ENCODE measurements at places on chromosomes 11 and 22.

- DNase-seq, result no peak
These were observed at the start of gene APOA1 for GRCh38 chr11:116837231-116838091. Gene APOA1, minus strand, starts transcription at chr11:116837622. Its CDS starts 235 bp downstream, at chr11:116837387.

DNA sequence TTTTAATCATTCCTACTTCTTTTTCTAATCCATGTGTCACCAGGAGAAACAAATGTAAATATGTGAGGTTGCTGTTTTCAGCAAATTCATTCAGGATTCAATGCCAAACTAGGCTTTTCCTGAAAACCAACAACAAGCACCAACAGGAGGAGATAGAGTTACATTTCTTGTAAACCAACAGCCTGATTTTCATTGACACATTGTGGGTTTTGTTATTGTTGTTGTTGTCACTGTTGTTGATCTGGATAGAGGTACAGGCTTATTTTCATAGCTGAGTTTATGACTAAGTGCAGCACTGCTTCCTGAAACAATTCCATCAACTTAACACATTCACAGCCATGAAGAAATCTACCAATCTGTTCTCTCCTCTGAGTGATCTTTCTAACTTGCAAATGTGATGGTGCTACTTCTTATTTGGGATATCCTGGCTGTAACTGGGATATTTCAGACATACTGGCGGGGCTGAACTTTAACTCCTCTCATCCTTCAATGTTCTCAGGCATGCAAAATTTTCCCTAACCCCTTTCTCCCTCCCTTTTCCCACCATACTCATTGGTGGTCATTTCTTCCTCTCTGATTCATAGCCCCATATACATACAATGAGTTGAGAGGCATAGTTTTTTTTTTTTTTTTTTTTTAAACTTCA, 65.5 kb downstream of the ME3 start:
- no peak for DNase-seq

DNA sequence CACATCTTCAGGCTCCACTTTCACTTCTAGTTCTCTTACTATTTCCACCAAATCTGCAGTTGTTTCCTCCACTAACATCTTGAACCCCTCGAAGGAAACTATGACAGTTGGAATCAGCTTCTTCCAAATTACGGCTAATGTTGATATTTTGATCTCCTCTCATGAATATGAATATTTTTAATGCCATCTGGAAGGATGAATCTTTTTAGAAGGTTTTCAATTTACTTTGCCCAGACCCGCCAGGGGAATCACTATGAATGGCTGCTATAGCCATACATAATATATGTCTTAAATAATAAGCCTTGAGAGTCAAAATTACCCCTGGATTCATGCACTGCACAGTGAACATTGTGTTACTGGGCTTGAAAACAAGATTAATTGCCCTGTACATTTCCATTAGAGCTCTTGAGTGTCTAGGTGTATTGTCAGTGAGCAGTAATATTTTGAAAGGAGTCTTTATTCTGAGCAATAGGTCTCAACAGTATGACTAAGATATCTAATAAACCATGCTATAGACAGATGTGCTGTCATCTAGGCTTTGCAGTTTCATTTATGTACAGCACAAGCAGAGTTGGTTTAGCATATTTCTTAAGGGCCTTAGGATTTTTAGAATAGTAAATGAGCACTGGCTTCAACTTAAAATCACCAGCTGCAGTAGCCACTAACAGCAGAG, 48.3 kb upstream of the LRRC55 start:
- DNase-seq, result no peak

DNA sequence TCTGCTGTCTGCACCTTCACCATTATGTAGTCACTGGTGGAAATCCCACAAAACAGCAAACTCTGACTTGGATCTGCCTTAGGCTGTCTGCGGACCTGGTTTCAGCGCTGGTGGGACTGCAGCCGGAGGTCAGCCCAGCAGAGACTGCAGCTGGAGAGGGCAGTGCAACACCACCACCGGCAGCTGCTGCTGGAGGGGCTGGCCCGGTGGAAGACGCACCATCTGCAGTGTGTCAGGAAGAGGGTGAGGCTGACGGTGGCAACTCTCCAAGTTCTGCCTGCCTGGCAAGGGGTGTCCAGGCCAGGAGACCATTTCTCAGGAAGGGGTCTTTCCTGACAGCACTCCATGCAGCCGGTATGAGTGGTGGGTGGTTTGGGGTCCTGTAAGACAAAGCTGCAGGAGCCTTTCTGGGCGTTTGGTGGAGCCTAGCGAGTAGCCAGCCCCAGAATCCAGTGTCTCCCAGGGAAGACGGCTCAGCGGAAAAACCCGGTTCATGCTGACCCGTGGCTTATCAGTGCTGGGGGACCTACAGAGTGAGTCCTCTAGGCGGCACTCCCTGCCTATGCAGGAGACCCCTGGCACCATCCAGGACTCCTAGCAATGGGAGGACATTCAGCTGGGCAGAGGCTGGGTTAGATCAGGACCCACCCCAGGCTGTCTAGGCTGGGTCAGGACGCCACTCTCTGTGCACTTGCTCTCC, 50.8 kb downstream of the PISD start:
- no peak for DNase-seq

GRCh38 chr11:115363426-115363825, 140.8 kb downstream of the CADM1 start:
- DNase-seq, result no peak

GRCh38 chr22:30044881-30045493, 35.3 kb upstream of the HORMAD2 start:
- no peak for DNase-seq

DNA sequence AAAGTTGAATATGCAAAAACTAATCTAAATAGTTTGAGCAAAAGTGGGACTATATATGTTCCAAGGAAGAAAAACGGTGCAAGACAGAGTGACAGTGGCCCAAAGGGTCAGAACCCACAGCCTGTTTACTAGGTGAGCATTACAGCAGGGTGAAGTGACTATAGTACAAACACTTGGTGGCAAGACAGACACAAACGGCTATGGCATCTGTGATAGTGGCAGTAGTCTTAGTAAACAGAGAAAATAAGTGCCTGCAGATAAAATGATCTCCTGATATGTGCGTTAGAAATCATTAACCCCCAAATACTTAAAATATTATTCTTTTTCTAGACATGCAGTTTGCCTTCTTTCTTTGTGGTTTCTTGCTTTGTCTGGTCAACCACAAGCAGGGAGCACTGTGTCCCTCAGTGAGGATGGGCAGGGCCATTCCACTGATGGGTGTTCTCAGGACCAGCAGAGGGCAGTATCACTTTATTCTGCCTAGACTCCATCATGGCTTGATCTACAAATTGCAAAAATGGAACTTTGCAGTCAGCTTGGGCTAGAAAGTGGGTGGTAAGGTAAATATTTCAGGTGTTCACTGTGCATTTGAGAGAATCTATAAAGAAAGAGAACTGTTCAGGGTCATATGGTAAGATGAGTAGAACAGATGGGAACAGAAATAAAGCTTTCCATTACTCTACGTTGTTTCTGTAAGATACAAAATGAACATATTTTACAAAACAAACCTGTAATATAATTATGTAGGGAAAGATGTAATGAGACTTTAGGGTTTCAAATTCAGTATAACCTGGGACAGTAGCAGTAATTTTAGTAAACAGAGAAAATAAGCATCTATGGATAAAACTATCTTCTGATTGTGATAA, 198.2 kb downstream of the SWAP70 start:
- peak; percentile 65 for DNase-seq

DNA sequence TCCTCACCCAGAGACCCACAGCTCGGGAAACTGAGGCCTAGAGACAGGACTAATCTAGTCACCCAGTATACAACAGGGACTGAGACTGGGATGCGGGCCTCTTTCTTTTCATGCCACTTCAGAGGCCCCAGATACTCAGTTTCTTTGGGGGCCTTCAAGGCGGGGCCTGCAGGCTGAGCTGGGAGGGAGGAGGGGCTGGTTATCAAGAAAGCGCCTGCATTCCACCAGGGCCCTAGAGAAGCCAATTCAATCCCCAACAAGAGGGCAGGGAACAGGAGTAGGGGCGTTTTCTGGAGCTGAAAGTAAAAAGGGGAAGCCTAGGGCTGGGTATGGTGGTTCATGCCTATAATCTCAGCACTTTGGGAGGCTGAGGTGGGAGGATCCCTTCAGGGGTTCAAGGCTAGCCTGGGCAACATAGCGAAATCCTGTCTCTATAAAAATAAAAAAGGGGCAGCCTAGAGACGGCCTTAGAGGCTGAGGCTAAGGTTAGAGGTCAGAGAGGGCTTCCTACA, 1.6 kb downstream of the ATG2A start:
- no peak for DNase-seq

- DNase-seq, result no peak
These were observed 15.6 kb upstream of the VWCE start for GRCh38 chr11:61310749-61311148.

GRCh38 chr11:72380132-72380503, 54.2 kb downstream of the CLPB start:
- DNase-seq, result no peak

DNA sequence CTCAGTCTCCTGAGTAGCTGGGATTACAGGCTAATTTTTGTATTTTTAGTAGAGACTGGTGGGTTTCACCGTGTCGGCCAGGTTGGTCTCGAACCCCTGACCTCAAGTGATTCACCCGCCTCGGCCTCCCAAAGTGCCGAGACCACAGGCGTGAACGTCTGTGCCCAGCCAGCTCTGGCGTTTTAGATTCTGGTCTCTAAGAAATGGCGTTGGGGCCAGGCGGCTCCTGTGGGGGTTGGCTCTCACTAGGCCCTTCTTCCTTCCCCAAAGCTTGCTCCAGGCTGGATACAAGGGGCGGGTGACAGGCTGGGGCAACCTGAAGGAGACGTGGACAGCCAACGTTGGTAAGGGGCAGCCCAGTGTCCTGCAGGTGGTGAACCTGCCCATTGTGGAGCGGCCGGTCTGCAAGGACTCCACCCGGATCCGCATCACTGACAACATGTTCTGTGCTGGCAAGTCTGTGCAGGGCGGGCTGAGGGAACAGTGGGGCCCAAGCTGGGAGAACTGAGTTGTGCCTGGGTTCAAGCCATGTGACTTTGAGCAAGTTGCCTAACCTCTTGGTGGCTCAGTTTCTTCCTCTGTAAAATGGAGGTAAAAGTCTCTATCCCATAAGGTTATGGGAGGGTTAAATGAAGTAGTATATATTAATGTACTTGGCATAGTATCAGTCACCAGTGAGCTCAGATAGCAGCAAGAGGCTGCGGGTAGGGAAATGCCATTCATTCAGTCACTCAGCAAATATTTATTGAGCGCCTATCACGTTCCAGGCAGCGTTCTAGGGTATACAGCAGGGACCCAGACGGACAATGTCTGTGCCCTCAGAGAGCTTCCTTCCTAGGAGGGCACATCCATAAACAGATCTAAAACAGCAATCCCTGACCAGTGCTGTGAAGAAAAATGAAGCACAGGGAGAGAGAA, 10.4 kb downstream of the F2 start:
- DNase-seq, result no peak
